ENCODE measurements at places on chromosomes 6 and 20.

DNA sequence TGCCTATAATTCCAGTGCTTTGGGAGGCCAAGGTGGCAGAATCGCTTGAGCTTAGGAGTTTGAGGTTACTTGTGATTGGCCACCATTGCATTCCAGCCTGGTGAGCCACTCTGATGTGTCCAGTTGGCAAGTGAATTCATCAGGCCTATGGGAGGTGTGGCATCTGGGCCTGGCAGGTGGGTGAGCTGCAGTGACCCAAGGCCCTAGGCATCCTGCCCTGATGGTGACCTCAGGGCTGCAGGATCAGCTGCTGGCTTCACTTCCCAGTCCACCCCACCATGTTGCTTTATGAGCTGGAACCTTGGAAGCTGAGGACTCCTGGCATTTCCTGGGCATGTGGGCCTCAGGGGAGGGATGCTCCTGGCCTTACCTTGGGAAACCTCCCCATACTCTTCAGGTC is 20.5 kb downstream of the RSPH9 start:
- DNase-seq: no peak

- DNase-seq: peak; percentile 16
Measured at GRCh38 chr6:167856999-167857660, 30.4 kb downstream of the AFDN start.

GRCh38 chr6:141218583-141218982 is 914.1 kb upstream of the GJE1 start:
- DNase-seq: no peak

DNA sequence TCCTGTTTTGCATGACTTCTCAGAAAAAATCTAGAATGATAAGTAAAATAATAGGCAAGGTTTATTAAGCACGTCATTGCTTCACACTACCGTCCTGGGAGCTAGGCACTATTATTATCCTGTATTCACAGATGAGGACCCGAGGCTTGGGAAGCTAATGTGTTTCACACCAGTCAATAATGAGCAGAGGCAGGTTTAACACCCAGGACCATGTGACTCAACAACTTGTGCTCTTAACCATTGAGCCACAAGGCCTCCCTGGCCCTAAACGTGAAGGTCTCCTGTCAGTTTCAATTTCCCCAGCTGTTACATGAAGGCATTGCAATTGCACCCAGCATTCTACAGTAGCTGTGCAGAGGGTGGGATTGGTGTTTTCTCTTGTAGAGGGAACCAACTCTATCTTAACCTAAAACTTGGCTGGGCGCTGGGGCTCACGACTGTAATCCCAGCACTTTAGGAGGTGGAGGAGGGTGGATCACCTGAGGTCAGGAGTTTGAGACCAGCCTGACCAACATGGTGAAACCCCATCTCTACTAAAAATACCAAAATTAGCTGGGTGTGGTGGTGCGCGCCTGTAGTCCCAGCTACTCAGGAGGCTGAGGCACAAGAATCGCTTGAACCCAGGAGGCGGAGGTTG is 191.2 kb downstream of the BCAS1 start:
- no peak for DNase-seq

DNA sequence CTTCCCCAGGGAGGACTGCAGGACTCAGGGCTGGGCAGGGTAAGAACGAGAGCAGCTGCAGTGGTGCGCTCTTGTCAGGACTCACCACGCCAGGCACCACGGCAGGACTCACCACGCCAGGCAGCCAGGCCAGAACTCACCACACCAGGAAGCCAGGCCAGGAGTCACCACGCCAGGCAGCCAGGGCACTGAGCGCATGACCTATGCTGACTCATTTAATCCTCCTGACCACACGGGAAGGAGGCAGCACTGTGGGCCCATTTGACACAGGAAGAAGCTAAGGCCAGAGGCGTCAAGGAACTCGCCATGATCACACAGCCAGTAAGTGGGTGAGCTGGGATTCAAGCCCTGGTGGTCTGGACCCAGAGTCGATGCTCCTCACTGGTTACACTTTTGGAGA is 189.3 kb downstream of the PREX1 start:
- no peak for DNase-seq

DNA sequence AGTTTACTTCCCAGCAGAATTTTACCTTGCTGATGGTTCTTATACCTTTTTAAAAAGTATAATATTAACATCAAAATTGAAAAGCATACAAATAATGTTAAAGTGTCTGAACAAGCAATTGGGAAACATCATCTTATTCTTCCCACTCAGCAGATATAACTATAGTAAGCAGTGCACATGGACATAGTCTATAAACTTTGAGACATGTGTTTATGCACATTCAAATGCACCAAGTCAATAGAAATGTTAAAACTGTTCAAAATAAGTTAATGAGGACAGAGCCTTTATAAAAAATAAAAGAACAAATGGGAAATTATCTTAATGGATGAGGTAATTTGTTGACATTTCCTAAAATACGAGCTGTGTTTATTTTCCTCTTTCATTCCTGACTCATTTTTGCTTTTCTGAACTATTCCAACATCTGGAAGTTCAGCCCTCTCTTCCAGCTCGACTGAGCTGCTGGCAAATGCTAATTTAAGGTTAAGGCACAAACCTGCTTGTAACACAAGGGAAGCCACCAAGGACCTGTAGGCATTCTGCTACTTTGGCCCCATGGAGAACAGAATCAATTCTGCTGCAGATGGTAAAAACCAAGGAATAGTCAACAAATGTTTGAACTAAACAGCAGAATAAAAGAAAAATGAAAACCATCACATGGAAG is 110.3 kb upstream of the MAP3K4 start:
- no peak for DNase-seq

DNA sequence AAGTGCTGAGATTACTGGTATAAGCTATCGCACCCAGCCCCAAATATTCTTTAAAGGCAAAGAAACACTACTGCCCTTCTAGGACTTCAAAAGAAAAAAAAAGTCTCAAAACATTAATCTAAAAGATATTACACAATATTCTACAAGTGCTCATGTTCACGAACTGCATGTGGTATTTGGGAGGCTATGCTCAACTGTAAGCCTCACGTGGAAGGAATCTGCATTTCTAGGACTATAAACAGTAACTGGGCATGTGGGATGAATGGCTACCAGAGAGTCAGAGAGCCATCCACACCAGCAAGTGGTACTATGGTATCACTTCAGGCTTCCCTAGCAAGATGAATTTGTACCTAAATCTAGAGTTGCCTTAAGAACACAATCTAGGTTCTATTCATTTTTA is 50.0 kb downstream of the FKBP5 start:
- no peak for DNase-seq

Measured in BE2C (cell line).